Neural progenitor cell (in vitro differentiated cells): ENCODE measurements at places on chromosomes 11 and 22. TPM values are rescaled to one million over a fixed set of nuclear protein-coding genes. Genes with fewer than 3 reads are reported as not detected.

Gene RCN1
- total RNA-seq = 172 and 246 TPM in 2 replicates

Gene GGTLC2
- total RNA-seq = not detected in 2 replicates

Gene HPX
- 0.56 TPM in 2 replicates for total RNA-seq

Gene CTSF
- total RNA-seq = 1.1 TPM in 1 of 2 replicates, not detected in the other

Gene APOBEC3H
- 0.87 and 1.4 TPM in 2 replicates for total RNA-seq

Gene TFIP11
- 22.2 and 26.2 TPM in 2 replicates for total RNA-seq

Gene SULT4A1
- 14.2 and 15.7 TPM in 2 replicates for total RNA-seq

- H3K27me3 ChIP-seq = no peaks in the 10 kb centered on the region
- H3K36me3 ChIP-seq = no peaks in the 10 kb centered on the region
- no peak overlapping the region for H3K4me3 ChIP-seq
- no peak overlapping the region for H3K27ac ChIP-seq
- no peaks in the 10 kb centered on the region for H3K4me1 ChIP-seq
- no peak for DNase-seq
Measured at GRCh38 chr11:110471371-110471770, 41.6 kb downstream of the FDX1 start.

DNA sequence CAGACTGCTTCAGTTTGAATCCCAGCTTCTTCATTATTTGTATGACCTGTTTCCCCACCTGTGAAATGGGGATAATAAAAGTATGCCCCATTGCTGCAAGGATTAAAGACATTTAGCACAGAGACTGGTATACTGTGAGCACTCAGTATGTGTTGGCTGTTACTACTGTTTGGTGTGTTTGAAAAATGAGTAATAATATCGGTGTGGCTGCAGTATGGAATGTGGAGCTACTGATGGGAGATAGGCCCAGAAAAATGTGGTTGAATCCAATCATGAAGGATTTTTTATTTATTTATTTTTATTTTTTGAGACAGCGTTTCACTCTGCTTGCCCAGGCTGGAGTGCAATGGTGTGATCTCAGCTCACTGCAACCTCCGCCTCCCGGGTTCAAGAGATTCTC, 9.1 kb upstream of the C1QTNF4 start:
- H3K4me1 ChIP-seq = peaks cover 18% of the 10 kb centered on the region
- H3K27me3 ChIP-seq = no peaks in the 10 kb centered on the region

GRCh38 chr22:45934659-45935341, 42.2 kb downstream of the WNT7B start:
- no peak for DNase-seq
- H3K4me1 ChIP-seq = peaks cover 4% of the 10 kb centered on the region
- no peaks in the 10 kb centered on the region for H3K36me3 ChIP-seq
- H3K27ac ChIP-seq = no peak overlapping the region
- H3K4me3 ChIP-seq = no peak overlapping the region

DNA sequence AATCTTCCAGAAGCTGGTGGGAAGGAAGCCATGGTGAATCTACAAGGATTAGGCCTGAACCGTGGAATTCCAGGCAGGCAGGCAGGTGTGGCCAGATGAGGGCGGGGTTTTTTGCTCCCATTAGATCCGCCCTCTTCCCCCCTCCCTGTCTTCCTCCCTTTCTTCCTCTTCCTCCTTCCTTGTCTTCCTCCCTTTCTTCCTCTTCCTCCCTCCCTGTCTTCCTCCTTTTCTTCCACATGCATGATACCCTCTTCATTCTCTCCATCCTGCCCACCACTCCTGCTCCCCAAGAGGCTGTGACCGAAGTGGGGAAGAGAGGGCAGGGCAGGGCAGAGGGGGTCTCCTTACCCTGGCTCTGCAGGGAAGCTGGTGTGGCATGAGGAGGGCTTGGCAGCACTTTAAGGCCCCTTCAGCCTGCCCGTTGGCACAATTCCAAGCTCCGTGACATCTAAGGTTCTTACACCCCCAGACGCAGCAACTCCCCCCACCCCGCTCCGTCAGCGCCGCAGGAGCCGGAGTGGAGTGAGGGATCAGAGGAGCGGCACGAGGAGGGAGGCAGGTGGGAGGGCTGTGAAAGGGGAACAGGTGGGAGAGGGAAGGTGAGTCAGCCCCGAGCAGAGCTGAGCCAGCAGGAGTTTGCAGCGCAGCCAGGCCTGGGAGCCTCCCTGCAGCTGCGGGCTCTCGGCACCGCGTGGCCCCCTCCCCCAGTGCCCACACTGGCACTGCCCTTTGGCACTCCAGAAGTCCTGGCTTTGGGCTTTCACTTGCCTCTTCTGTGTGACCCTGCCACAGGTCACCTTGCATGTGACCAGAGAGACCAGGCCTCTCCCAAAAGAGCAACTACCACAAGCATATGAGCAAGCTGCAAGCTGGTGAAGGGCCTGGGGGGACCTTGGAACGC, 32.1 kb downstream of the KCNJ4 start:
- H3K36me3 ChIP-seq = no peaks in the 10 kb centered on the region
- H3K27ac ChIP-seq = no peak overlapping the region
- no peak overlapping the region for H3K4me3 ChIP-seq
- peaks cover 15% of the 10 kb centered on the region for H3K4me1 ChIP-seq
- no peak for DNase-seq
- no peaks in the 10 kb centered on the region for H3K27me3 ChIP-seq

DNA sequence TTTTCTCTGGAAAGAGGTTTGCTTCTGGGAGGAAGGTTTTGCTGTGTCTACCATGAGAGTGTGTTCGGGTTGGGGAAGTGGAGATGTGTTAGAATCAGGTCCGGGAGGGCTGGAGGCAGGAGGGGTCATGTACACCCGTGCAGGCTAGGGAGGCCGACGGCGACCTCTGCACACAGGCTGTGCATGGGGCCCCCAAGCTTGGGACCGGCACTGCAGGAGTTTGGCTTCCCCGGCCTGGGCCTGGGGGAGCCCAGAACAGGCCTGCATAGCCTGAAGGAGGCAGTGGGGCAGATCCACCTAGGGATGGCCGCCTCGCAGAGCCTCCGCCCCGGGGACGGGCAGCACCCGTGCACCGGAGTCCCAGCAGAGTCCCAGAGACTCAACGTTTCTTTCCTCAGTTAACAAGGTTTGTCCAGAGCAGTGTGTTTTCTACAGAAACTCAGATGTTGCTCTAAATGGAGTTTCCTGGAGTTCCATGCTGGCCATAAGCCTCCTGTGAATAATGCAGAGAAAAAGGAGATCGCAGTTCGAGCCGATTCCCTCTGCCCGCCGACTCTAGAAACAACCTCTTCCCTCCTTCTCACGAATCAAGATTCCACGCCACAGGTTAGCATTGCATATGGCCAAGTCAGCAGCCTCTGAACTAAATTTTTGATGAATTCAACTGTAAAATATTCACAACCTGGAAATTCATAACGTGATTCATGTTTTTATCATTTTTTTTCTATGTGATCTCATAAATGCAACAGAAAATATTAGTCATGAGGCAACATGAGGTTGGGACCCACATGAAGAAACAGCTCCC, 427.3 kb downstream of the BRD1 start:
- no peak overlapping the region for H3K4me3 ChIP-seq
- no peak for DNase-seq
- H3K27ac ChIP-seq = no peak overlapping the region
- no peaks in the 10 kb centered on the region for H3K36me3 ChIP-seq
- no peaks in the 10 kb centered on the region for H3K27me3 ChIP-seq

DNA sequence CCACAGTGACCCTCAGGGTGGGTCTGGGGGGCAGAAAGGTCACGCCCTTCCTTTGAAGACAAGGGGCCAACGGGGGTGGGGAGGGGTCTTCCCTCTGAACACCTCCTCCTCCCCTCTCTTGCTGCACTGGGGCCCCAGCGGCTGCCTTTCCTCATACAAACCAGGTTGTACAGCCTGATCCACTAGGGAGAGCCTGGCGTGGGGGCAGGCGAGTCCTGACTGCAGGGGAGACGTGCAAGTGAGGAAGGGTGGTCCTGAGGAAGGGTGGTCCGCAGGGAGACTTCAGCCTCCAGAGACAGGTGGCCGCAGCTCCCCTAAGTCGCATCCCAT, 43.6 kb upstream of the LINC01488 start:
- no peak for DNase-seq
- H3K4me1 ChIP-seq = peaks cover 64% of the 10 kb centered on the region
- H3K27ac ChIP-seq = no peak overlapping the region
- no peak overlapping the region for H3K4me3 ChIP-seq
- no peaks in the 10 kb centered on the region for H3K27me3 ChIP-seq
- no peaks in the 10 kb centered on the region for H3K36me3 ChIP-seq

GRCh38 chr22:19546680-19547079, 22.5 kb upstream of the CLDN5 start:
- H3K4me1 ChIP-seq = peaks cover 7% of the 10 kb centered on the region
- no peak overlapping the region for H3K4me3 ChIP-seq
- no peak for DNase-seq
- H3K36me3 ChIP-seq = no peaks in the 10 kb centered on the region
- H3K27me3 ChIP-seq = no peaks in the 10 kb centered on the region

DNA sequence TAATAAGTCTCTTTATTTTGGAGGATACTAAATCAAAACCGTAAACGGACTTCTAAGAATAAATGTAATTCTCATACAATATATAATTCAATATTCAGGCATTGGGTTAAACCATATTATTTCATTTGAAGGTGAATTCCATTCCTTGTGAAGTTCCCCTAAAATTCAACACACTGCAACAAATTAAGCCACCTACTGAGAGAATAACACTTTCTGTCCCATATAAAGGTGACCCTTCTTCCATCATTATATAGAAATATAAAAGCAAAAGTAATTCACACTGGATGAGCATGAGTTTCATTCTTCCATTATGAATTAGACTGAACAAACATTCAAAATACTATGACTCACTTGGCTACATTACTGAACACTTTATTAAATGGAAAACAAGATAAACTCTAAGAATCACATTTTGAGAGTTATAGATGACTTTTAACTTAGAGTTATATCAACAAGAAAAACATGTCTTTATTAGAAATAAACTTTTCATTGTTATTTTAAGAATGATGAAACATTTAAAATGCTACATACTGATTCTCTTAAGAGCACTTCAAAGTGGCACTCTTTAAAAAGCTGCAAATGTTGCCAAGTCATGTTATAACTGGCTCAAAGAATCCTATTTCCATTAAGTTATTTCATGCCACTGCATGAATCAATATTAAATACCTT, 2.8 kb downstream of the SESN3 start:
- peak overlapping the region; percentile 74 for H3K4me3 ChIP-seq
- H3K27ac ChIP-seq = no peak overlapping the region
- no peaks in the 10 kb centered on the region for H3K36me3 ChIP-seq
- H3K27me3 ChIP-seq = no peaks in the 10 kb centered on the region
- no peak for DNase-seq

GRCh38 chr11:92308366-92308765, 83.7 kb downstream of the FAT3 start:
- no peak for DNase-seq
- H3K4me3 ChIP-seq = peak overlapping the region; percentile 35
- H3K27ac ChIP-seq = peak overlapping the region; percentile 91
- H3K4me1 ChIP-seq = peaks cover 59% of the 10 kb centered on the region

- no peaks in the 10 kb centered on the region for H3K36me3 ChIP-seq
- H3K27ac ChIP-seq = no peak overlapping the region
Measured at GRCh38 chr11:34407121-34407813, 31.5 kb upstream of the CAT start.

GRCh38 chr22:22031183-22031945, 48.8 kb upstream of the TOP3B start:
- DNase-seq = no peak
- no peaks in the 10 kb centered on the region for H3K4me1 ChIP-seq
- H3K27ac ChIP-seq = no peak overlapping the region
- H3K36me3 ChIP-seq = no peaks in the 10 kb centered on the region

GRCh38 chr11:41245704-41246398, 213.6 kb downstream of the LRRC4C start:
- no peaks in the 10 kb centered on the region for H3K27me3 ChIP-seq
- H3K36me3 ChIP-seq = no peaks in the 10 kb centered on the region
- H3K27ac ChIP-seq = no peak overlapping the region
